ENCODE measurements at places on chromosomes 7 and 10. TPM values are rescaled to one million over a fixed set of nuclear protein-coding genes. Genes with fewer than 3 reads are reported as not detected.

Gene OGA
- total RNA-seq, result 184 TPM

Gene ECHS1
- 67.7 TPM for total RNA-seq

Gene PLXNA4
- 5.9 TPM for total RNA-seq

Gene TMEM236
- 1.4 TPM for total RNA-seq

Gene CLRN3
- total RNA-seq, result not detected

Gene SUN3
- total RNA-seq, result not detected

Gene TRIM50
- total RNA-seq, result 0.13 TPM

Gene SORCS1
- total RNA-seq, result 0.10 TPM

Gene HKDC1
- total RNA-seq, result 11.5 TPM

Gene LBX1
- not detected for total RNA-seq

Gene THNSL1
- 3.2 TPM for total RNA-seq

Gene TACC2
- total RNA-seq, result 688 TPM

Gene APBB1IP
- total RNA-seq, result 16.8 TPM

Gene PDK4
- total RNA-seq, result 146 TPM

Gene UBN2
- total RNA-seq, result 12.3 TPM

Gene FRAT1
- total RNA-seq, result 8.9 TPM

Gene MRC1
- total RNA-seq, result 144 TPM

Gene EMX2
- 0.09 TPM for total RNA-seq

Gene MAGI2
- total RNA-seq, result 7.9 TPM

Gene NUTM2B
- 0.81 TPM for total RNA-seq

Gene PAX2
- total RNA-seq, result not detected

Gene YAE1
- 14.8 TPM for total RNA-seq

Gene UCN3
- not detected for total RNA-seq

Gene CDK14
- 29.7 TPM for total RNA-seq

Gene SRI
- 28.3 TPM for total RNA-seq

Gene ZNF3
- total RNA-seq, result 18.4 TPM

Gene MET
- 80.5 TPM for total RNA-seq

Gene RBM20
- total RNA-seq, result 0.94 TPM
